ENCODE measurements at places on chromosomes 11 and 22.

DNA sequence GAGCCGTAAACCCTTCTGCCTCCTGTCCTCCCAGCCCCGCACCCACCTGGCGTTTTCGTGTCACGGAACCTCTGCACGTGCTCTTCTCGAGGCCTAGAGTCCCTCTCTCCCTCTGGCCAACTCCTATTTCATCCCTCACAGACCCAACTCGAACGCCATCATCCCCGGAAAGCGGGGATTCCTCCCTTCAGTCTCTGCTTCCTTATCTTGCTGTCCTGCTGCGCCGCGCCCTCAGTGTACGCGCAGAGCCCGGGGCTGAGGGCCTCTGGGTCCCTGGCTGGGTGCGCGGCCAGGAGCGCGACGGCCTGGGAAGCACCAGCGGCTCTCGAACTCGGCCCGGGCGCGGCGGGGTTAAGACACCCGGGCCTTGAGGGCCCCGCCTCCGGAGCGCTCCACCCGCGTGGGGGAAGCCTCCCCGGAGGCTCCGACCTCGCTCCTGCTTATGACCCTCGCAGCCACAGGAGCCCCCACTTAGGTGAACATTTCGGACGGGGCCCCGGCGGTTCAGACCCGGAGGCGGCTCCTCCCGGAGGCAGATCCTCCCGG lies 398 bp upstream of the ATG16L2 start:
- peak; percentile 76 for DNase-seq

GRCh38 chr11:43515090-43515489 lies 156.4 kb downstream of the TTC17 start:
- no peak for DNase-seq

- DNase-seq: no peak
Measured at GRCh38 chr11:62725646-62726045, 1.6 kb downstream of the HNRNPUL2 start.

- DNase-seq: no peak
Measured at GRCh38 chr11:2529173-2529572, 84.4 kb downstream of the KCNQ1 start.

- no peak for DNase-seq
Measured at GRCh38 chr11:134401825-134402809, 9.9 kb downstream of the B3GAT1 start.

GRCh38 chr11:35324183-35324886 lies 95.0 kb downstream of the SLC1A2 start:
- no peak for DNase-seq

GRCh38 chr22:26041931-26042330 lies 127.3 kb upstream of the SEZ6L start:
- DNase-seq: no peak

DNA sequence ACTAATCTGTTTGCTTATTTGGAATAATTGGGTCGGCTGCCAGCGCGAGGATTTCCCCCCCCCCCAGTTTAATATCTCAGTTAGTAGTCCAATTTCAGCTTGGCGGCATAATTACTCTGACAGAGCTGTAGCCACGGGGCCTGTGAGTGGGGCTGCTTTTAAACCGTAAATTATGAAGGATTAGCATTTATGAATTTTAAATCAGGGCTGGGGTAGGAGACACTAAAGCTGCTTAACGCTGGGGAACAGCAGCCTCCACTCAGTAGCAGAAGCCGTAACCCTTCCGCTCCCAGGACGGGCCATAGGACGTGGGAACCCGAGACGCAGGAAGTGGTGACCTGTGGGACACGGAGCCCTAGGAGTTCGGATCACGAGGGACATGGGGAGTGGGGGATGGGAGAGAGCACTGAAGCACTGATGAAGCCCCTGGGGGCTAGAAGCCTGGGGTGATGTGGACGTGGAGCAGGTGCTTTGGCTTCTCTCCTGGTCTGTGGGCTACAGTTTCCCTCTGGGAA lies 66.2 kb upstream of the LMO1 start:
- no peak for DNase-seq

- no peak for DNase-seq
Measured at GRCh38 chr11:132941024-132941646, 591.2 kb downstream of the OPCML start.

DNA sequence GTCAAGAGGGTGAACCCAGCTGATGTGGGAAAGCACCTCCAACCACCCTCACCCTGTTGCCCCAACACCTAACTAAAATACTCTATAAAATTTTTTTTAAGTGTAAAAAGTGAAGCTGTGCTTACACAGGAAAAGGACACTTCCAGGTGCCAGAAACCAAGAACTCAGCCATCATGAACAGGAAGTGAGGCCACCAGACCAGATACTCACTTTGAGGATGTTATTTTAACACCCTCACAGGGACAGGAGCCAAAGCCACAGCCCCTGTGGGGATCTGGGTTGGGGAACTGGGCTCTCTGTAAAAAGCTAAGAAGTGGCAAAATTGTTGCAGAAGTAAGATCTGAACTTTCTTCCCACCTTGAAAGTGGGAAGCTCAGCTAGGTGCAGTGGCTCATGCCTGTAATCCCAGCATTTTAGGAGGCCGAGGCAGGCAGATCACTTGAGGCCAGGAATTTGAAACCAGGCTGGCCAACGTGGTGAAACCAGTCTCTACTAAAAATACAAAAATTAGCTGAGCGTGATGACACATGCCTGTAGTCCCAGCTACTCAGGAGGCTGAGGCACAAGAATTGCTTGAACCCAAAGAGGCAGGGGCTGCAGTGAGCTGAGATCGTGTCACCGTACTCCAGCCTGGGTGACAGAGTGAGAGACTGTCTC lies 3.8 kb downstream of the RSPH14 start:
- peak; percentile 15 for DNase-seq

- DNase-seq: no peak
Measured at GRCh38 chr22:42314709-42315391, 44.4 kb upstream of the TCF20 start.

GRCh38 chr11:9037046-9037780 lies 33.4 kb upstream of the NRIP3 start:
- DNase-seq: no peak

DNA sequence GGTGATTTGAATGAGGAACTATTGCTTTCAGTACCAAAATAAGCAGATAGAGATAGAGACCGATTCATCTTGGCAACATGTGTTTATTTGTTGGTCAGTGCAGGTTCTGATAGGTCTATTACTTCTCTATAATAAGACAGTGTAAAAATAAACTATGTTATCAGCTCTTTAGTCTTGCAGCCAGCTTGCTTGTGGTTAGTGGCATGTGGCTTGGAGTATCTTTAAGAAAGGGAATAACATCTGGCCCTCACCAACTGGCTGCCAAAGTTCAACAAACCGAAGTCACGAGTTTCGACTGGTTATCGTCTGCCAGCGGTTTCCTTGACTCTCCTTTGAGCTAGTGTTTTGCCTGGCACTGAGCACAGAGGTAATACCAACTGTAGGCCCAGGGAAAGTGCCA lies 71.8 kb downstream of the CTTN start:
- no peak for DNase-seq

- DNase-seq: no peak
Measured at GRCh38 chr11:760236-760635, 13.0 kb downstream of the TALDO1 start.

DNA sequence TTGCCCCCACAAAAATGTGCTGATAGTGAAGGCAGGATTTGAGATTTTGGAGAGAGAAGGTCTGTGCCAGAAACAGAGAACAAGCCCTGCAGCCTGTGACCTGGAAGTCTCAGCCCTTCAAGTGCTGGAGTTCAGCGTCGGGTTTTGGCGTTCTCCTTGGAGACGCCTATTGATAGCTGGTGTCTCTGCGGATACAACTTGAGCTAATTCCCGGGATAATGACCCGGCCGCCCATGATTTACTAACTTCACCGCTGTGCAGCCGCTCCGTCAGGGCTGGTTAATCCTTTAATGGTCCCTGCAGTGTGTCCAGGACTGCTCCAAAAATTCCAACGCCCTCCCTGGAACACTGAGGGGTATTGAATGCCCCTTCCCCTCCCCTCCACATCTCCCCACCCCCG lies 76.6 kb downstream of the WT1 start:
- DNase-seq: no peak

- no peak for DNase-seq
Measured at GRCh38 chr11:109821511-109821910, 271.7 kb upstream of the ZC3H12C start.

DNA sequence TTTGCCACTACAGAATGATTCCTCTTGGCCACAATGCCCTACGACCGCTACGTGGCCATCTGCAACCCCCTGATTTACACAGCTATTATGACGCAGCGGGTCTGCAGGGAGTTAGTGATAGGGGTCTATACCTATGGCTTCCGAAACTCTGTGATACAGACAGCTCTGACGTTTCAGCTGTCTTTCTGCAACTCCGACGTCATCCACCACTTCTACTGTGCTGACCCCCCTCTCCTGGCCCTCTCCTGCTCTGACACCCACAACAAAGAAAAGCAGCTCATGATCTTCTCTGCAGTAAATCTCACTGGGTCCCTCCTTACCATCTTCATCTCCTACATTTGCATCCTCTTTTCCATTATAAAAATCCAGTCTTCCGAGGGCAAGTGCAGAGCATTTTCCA lies 52.3 kb upstream of the OR5P2 start:
- no peak for DNase-seq

DNA sequence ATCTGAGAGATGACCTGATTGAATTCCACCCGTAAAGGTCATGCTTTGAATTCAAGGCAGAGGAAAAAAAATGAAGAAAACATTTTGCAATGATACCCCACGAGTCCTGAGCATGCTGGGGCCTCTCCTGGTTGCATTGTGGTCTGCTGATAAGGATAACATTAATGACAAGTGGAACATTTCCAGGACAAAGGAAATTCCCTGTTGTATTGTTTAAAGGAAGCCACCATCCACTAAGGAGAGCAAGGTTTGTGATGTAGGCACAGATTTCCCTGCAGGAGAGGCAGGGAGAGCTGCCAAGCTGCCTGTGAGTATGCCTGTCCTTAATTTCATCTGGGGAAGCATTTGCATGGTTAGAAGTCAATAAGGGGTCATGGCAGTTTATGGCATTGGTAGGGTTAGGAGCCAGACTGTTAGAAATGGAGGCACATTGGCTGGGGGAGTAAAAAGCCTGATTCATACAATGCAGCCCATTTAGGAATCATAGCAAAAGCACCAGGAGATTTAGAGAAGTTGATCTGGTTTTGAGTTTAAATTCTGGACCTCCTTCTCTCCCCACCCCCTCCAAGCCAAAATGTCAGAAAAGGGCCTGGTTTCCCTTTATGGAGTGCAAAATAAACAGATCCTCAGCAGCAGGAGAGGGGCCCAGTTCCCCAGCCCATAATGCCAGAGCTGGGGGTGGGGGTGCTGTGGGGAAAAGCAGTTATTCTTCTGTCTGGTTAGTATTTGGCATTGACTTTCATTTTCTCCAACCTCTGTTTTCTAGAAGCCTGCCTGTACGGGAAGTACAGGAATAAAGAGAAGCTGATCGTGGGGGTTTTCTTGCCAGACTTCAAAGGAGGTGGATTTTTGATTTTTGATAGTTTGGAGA lies 22.1 kb downstream of the FLI1 start:
- no peak for DNase-seq

GRCh38 chr11:27861706-27862430 lies 161.6 kb upstream of the BDNF start:
- no peak for DNase-seq

DNA sequence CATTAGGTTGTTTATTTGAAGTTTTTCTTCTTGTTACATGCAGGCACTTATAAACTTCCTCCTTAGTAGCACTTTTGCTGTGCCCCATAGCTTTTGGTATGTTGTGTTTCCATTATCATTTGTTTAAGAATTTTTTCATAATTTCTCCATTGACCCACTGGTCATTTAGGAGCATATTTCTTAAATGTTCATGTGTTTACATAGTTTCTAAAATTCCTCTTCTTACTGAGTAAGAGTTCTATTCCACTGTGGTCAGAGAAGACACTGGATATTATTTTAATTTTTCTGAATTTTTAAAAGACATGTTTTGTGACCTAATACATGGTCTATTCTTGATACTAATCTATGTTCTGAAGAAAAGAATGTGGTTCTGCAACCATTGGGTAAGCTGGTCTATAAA lies 333.0 kb downstream of the DDX10 start:
- no peak for DNase-seq

Measured in activated T-cell treated with anti-CD3 and anti-CD28 coated beads for 1 hour (primary cell).